Activated T-cell treated with anti-CD3 and anti-CD28 coated beads for 4 hours (primary cell): ENCODE measurements at places on chromosomes 16 and 17.

DNA sequence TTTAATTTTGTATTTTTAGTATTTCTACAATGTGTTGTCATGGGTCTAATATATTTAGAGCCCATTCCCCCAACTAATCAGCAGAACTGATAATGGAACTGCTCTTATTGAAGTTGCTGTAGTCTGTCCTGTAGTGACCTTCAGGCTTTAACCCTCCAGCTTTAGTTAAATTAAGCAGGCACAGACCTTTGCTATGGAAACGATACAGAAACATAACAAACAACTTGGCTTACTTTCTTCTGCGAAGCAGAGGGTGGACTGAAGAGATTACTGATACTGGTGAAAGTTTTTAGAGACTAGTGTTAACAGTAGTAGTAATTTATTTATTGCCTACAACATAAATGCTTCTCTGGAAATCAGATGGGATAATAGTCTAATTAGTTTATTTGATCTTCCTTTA, 61.4 kb downstream of the NFATC3 start:
- no peak for DNase-seq

DNA sequence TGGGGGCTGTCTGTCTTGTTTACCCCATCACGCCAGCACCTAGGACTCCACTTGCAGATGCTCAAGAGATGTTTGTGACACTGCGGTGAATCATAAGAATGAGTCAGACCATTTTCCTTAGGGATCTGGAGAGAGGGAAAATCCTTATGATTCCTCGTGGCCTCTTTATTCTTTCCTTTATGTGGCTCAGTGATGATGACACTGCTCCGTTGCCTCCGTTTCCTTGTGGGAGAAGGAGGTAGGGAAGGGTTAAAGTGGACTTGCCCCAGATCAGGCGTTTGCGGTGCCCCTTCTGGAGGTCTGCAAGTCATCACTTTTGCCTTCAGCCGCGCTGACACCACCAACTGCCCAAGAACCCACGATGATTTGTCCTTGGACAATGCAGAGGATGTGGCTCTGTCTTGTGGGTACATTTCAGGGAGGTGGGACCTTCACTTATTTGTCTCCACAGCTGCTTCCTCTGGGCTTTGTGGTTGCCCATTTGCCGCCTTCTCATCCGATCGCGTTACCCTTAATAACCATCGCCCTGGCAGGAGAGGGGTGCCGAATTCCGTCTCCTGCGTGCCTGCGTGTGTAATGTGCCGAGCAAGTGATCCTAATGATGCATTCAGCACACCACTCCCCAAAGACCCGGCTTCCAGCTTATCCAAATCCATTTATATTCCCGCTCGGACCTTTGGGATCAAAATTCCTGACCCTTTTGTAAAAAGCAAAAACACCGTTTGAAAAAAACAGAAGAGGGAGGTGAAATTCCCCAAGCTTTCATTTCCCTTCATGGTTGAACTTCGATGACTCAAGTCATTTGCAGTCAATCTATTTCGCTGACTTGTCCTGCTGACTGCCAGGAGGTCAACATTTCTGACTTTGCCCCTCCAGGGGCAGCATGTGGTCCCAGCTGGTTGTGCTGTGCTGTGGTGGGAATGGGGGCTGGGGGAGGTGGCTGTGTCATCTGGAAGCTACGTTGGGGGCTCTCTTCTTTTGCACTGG, 87.2 kb upstream of the IRX3 start:
- DNase-seq, result no peak

GRCh38 chr17:11366272-11366850, 125.3 kb downstream of the SHISA6 start:
- DNase-seq, result no peak

- DNase-seq, result no peak
Measured at GRCh38 chr17:2084036-2084765, 29.3 kb downstream of the HIC1 start.

GRCh38 chr17:69030169-69030568, 30.6 kb downstream of the ABCA9 start:
- DNase-seq, result no peak

DNA sequence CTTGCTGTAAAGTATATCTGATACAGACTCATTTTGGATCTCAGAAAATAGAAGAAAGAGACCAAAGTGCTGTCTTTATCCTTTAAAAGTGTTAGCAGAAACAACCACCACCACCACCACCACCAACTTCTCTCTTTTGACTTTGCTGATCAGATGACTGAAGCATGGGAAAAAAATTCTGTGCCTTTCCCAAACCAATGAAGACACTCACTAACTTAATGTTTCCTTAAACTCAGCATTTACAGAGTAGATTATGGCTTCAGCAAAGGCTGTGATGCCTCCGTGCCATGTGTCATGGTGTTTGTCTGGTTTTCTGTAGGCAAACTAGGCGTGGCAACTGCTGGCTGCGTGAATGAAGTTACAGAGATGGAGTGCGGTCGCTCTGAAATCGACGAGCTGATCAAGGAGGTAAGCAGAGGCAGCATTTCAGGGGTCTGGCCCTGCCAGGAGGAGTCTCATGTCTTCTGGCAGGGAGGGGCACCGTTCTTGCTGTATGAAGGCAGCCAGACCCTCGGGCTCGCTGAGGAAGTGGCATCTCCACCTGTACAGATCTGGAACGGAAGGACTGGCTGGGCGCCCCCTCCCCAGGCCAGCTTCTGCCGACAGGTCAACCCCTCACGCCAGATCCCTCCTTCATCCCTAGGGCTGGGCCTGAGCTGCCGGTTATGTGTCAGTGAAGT, 12.4 kb downstream of the IRF8 start:
- DNase-seq, result no peak

GRCh38 chr16:27726621-27727261, 176.8 kb downstream of the KATNIP start:
- DNase-seq, result no peak

GRCh38 chr16:57165938-57166337, 19.9 kb downstream of the PSME3IP1 start:
- no peak for DNase-seq

GRCh38 chr17:82105882-82106687, 8.0 kb upstream of the FASN start:
- peak; percentile 36 for DNase-seq

DNA sequence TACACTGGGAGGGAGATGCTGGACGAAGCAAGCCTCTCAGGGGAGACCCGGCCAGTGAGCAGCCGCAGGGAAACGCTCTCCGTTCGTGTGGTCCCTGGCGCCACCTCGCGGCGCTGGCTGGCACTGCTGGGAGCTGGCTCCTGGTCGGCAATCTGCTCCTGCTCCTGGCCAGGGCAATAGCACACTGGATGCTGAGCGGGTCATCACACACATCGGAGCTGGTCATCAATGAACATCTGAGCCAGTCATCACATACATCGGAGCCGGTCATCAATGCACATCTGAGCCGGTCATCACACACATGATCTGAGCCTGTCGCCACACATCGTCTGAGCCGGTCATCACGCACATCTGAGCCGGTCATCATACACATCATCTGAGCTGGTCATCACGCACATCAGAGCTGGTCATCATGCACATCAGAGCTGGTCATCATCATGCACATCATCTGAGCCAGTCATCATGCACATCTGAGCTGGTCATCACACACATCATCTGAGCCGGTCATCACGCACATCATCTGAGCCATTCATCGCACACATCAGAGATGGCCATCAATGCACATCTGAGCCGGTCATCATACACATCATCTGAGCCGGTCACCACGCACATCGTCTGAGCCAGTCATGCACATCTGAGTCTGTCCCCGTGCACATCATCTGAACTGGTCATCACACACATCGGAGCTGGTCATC, 217.3 kb downstream of the RBFOX3 start:
- DNase-seq, result peak; percentile 52

- no peak for DNase-seq
Measured at GRCh38 chr16:14028202-14028601, 42.9 kb upstream of the MRTFB start.

DNA sequence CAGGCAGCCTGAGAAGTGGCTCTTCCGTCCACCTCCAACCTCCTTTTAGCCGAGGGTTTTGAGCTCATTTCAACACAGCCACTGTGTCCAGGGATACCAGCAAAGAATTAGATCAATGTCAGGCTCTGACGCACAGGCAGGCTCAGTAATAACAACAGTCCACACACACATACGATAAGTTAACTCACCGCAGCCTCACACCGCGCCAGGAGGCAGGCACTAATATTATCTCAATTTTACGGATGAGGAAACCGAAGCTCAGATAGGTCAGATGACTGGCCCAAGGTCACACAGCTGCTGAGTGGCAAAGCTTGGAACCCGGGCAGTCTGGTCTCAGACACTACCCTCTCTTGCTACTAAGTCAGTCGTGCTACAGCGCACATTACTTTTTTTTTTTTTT, 22.9 kb downstream of the ABR start:
- no peak for DNase-seq

DNA sequence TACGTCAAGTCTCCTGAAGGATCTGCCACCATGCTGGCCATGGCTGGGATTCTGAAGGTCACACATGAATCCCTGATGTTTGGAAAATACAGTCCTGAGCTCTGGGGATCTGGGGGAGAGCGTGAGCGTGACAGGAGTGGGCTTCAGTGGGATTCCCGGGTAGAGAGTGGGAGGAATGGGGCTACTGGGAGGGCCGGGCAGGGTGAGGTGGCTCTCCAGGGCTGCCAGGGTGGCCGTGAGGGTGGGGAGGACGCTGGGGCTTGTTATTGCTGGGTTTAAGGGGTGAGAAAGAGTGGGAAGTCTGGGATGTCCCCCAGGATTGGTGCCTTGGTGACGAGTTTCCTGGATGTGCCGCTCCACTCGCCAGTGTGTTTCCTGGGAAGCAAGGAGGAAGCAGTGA, 31.3 kb downstream of the FOXL1 start:
- no peak for DNase-seq

- DNase-seq, result no peak
Measured at GRCh38 chr17:72535346-72535745, 414.5 kb downstream of the SOX9 start.

GRCh38 chr16:59593194-59593661, 859.1 kb upstream of the GOT2 start:
- no peak for DNase-seq

DNA sequence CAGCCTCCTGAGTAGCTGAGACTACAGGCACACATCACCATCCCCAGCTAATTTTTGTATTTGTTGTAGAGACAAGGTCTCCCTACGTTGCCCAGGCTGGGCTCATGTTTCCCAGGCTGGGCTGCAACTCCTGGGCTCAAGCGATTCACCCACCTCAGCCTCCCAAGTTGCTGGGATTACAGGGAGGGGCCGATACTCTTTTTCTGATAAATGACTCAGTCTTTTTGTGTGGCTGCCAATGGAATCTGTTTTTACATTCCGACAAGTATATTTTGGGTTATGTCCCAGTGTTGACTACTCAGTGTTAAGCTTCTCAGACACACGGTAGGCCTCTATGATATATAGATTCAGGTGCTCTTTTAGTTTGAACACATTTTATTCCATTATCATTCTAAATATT, 58.1 kb downstream of the SLFN11 start:
- no peak for DNase-seq

- no peak for DNase-seq
Measured at GRCh38 chr16:66150698-66151482, 215.6 kb upstream of the CDH5 start.

DNA sequence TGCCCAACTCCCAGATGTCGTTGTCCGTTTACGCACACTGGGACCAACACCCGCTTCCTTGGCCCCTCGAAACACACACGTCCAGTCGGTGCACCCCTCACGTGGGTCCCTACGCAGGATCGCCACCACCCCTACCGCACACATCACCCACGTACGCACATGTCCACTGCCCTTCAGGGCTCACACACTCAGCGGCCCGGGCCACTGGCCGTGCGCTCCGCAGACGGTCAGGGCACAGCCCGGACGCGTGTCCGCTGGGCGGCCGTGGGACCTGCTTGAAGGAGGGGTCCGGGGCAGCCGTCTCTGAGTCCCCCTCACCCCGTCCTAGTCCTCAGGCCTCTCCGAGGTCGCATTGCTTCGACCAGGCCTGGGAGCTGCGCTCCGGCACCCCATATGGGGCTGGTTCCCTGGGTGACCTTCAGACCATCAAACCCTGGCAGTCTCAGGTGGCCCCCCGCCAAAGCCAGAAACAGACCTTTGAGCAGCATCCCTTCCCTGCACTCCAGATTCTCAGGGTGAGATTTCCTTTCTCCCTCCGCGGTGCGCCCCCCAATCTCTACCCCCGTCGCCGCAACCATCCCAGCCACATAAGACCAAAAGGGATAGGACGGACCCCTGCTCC, 914 bp upstream of the GPRC5B start:
- no peak for DNase-seq

- DNase-seq, result no peak
Measured at GRCh38 chr17:48561884-48562810, 16.0 kb downstream of the HOXB4 start.

- no peak for DNase-seq
Measured at GRCh38 chr17:10136258-10136981, 62.0 kb downstream of the GAS7 start.

DNA sequence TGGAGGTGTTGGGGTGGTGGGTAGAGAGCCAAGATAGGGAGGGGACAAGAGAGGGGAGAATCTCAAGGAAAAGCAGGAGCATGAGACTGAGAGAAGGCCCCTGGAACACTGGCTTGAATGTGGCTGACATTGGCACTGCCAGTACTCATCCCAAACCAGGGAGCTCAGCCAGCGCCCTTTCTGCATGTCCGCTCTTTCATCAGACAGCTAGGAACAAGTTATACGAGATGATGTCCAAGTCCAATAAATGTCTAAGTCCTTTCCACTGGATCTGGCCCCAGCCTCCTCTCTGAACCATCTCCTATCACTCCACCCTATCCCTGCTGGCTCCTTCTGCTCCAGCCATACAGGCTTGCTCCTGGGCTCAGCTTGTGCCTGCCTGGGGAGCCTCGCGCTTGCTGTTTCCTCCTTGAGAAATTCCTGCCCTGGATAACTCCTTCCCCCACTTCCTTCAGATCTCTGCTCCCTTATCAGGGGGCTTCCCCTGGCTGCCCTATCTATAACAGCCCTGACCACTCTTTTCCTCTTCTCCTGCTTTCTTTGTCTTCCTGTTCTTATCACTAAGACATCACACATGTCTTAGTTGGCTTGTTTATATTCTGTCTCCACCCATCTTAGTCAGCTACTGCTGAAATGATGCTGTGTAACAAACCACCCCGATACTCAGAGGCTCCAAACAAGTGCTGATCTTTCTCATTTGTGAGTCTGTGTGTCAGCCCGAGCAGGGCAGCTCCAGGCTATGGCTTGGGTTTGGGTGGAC, 37.1 kb upstream of the MEOX1 start:
- DNase-seq, result no peak

- DNase-seq, result no peak
Measured at GRCh38 chr16:75250809-75251279, 580 bp downstream of the BCAR1 start.

GRCh38 chr16:80403894-80404293, 136.9 kb upstream of the DYNLRB2 start:
- DNase-seq, result no peak

DNA sequence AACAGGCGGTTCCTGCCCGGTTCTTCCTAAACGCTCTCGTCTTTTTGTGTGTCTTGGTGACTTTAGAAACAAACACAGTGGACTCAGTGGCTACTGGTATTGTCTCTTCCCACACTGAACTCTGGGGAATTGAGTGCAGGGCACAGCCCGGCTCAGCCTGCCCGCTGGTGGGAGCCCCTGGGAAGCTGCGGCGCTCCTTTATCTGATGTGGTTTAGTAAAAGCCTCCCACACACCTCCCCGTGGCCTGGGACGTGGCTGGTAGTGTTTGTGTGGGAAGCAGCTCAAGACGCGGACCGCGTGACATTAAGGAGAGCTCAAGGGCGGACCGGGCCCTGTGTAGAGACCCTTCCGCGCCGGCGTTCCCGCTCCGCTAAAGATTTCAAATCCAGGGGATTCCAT, 55.4 kb upstream of the PVALEF start:
- DNase-seq, result no peak

- no peak for DNase-seq
Measured at GRCh38 chr17:70158180-70158579, 11.2 kb upstream of the KCNJ2 start.

- no peak for DNase-seq
Measured at GRCh38 chr16:23941963-23942564, 106.3 kb downstream of the PRKCB start.
